ENCODE measurements at places on chromosomes 13 and 19.

- no peak for DNase-seq
- no peak overlapping the region for H3K27ac ChIP-seq
- H3K4me1 ChIP-seq, result no peaks in the 10 kb centered on the region
These were observed 241.2 kb downstream of the ABCC4 start for GRCh38 chr13:95060014-95060519.

DNA sequence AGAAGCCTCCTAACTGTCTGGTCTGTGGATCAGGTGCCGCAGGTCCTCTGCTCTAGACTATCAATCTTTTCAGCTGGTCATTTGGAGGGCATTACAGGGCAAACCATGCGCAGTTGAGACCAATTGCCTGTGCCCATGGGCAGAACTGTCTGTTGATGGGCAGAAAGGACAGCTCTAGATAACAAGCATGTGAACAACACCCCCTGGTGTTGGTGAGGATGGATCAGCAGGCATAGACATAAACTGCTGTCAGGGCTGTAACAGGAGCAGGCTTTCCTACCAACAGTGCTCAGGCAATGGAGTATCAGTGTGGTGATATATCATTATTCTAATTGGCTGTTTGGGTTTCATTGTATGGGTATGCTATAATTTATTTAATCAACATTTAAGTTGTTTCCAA, 104.7 kb upstream of the KL start:
- no peak for DNase-seq
- no peak overlapping the region for H3K4me3 ChIP-seq
- H3K27me3 ChIP-seq, result no peaks in the 10 kb centered on the region
- no peaks in the 10 kb centered on the region for H3K36me3 ChIP-seq
- H3K4me1 ChIP-seq, result no peaks in the 10 kb centered on the region
- no peak overlapping the region for H3K27ac ChIP-seq

DNA sequence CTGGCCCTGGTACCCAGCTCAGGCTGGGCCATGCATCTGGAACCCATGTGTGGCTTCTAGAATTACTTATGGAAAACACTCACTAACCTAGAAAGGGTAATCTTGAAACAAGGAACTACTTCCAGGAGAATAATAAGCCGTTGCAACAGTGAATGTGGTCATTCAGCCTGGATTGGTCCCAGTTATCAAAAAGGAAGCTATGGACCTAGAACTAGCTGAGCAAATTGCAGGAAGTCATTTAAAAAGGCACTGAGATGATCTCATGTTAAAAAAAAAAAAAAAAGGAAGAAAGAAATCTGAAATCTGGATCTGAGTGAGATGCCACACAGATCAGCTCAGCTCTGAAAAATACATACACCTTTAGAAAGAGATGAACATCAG, 59.6 kb downstream of the DCT start:
- H3K36me3 ChIP-seq, result no peaks in the 10 kb centered on the region
- no peak overlapping the region for H3K4me3 ChIP-seq
- H3K27me3 ChIP-seq, result no peaks in the 10 kb centered on the region
- peaks cover 2% of the 10 kb centered on the region for H3K4me1 ChIP-seq
- H3K27ac ChIP-seq, result no peak overlapping the region
- DNase-seq, result no peak

DNA sequence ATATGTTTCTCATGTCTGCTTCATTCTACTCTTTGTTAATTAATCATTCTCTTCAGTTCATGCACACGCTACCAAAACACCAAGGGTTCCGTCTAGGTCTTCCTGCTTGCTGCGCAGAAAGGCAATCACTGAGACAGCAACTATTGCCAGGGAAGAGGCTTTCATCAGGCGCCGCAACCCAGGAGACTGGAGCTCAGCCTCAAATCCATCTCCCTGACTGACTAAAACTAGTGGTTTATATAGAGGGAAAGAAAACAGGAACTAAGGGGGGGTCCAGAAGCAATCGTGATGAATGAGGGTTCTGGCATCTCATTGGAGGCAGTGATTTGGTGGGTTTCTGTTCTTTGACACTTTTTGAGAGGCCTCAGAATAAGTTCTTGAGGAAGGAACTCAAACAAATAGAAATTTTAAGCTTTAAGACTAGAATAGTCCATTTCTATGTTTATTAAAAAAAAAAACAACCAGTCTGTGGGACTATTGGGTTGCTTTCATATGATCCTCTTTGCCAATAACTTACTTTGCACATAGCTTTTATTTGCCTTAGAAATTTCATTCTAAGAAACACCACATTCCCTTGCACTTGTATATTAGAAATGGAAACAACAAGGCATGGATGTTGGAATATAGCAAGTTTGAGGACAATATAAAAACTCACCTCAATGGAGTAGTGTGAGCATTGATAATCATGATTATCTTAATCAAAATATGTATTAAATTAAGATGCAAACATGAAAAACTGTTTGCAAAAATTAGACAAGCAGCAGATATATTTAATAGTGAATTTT, 691.2 kb upstream of the GPC6 start:
- H3K27me3 ChIP-seq, result no peaks in the 10 kb centered on the region
- no peaks in the 10 kb centered on the region for H3K4me1 ChIP-seq
- no peak for DNase-seq
- no peaks in the 10 kb centered on the region for H3K36me3 ChIP-seq

- DNase-seq, result no peak
- no peaks in the 10 kb centered on the region for H3K36me3 ChIP-seq
- no peaks in the 10 kb centered on the region for H3K27me3 ChIP-seq
- H3K27ac ChIP-seq, result no peak overlapping the region
- no peak overlapping the region for H3K4me3 ChIP-seq
These were observed 81.0 kb upstream of the MBNL2 start for GRCh38 chr13:97141097-97141496.

DNA sequence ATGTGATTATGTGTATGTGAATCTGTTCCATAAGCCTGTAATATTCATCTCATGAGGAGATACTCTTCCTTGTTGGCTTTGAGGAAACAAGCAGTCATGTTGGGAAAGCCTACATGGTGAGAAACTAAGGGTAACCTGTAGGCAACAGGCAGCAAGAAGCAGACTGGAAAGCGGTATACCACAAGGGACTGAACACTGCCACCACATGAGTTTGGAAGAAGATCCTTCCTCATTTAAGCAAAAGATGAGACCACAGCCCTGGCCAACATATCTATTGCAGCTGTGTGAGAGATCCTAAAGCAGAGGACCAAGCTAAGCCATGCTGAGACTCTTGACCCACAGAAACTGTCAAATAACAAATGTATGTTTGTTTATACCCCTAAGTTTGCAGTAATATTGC, 134.8 kb downstream of the B3GLCT start:
- no peaks in the 10 kb centered on the region for H3K27me3 ChIP-seq
- no peak overlapping the region for H3K27ac ChIP-seq
- no peaks in the 10 kb centered on the region for H3K36me3 ChIP-seq
- H3K4me3 ChIP-seq, result no peak overlapping the region
- no peaks in the 10 kb centered on the region for H3K4me1 ChIP-seq

DNA sequence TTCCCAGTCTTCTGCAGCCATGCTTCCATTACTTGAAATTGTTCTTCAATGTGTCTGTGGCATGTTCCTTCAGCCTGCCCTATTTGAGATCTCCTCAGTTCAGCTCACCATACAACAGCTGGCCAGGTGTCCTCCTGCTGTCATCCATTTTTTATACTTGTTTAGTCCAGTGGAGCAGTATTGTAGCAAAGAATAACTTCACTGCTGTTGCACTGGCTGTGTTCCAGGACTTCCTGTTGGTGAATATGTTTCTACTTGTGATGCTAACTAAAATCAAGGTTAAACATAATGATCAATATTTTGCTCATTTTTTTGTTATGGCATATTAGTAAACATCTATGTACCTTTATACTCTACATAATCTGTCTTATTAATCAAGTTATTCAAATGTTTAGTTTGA, 1394.1 kb downstream of the PCDH9 start:
- no peak overlapping the region for H3K4me3 ChIP-seq
- no peak overlapping the region for H3K27ac ChIP-seq
- H3K36me3 ChIP-seq, result no peaks in the 10 kb centered on the region
- no peaks in the 10 kb centered on the region for H3K4me1 ChIP-seq
- H3K27me3 ChIP-seq, result no peaks in the 10 kb centered on the region

- DNase-seq, result no peak
- H3K4me3 ChIP-seq, result no peak overlapping the region
- H3K27ac ChIP-seq, result no peak overlapping the region
- H3K4me1 ChIP-seq, result no peaks in the 10 kb centered on the region
- H3K36me3 ChIP-seq, result no peaks in the 10 kb centered on the region
These were observed 94.3 kb downstream of the GPC6 start for GRCh38 chr13:93320942-93321341.

GRCh38 chr13:62510906-62511655, 1095.4 kb upstream of the PCDH20 start:
- no peaks in the 10 kb centered on the region for H3K27me3 ChIP-seq
- no peak overlapping the region for H3K27ac ChIP-seq
- H3K36me3 ChIP-seq, result no peaks in the 10 kb centered on the region
- no peak for DNase-seq
